ENCODE measurements at places on chromosomes 7 and 10. TPM values are rescaled to one million over a fixed set of nuclear protein-coding genes. Genes with fewer than 3 reads are reported as not detected.

AMPH gene
- polyA plus RNA-seq = 20.0 TPM

MYH16 gene
- polyA plus RNA-seq = 0.20 TPM

TUBAL3 gene
- 0.40 TPM for polyA plus RNA-seq

MYPN gene
- polyA plus RNA-seq = 0.03 TPM

CNPY1 gene
- not detected for polyA plus RNA-seq

CPN1 gene
- 3.0 TPM for polyA plus RNA-seq

MRLN gene
- 0.48 TPM for polyA plus RNA-seq

All from left kidney (tissue), 8 donors.